Hypothalamus (tissue), 51 donors: ENCODE measurements at places on chromosomes 6 and 20.
A peak's percentile ranks its signal among the peaks of the same experiment; 100 is the strongest.

DNA sequence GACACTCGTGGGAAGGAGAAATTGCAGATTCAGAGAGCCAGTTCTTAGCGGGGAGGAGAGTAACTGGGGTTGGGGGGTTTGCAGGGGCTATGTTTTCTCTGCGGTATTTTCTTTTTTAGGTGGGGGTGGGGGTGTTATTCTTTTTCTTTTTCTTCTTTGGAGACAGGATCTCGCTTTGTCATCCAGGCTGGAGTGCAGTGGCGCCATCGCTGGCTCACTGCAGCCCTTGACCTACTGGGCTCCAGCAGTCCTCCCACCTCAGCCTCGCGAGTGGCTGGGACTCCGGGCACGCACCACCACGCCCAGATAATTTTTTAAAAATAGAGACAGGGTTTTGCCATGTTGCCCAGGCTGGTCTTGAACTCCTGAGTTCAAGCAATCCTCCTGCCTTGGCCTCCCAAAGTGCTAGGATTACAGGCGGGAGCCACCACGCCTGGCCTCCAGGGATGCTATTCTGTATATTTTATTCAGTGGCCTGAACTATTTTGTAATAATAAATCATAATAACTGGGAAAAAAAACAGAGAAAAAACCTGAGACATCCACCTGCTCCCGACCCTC is 57.3 kb downstream of the UBE2V1 start:
- DNase-seq = no peak

DNA sequence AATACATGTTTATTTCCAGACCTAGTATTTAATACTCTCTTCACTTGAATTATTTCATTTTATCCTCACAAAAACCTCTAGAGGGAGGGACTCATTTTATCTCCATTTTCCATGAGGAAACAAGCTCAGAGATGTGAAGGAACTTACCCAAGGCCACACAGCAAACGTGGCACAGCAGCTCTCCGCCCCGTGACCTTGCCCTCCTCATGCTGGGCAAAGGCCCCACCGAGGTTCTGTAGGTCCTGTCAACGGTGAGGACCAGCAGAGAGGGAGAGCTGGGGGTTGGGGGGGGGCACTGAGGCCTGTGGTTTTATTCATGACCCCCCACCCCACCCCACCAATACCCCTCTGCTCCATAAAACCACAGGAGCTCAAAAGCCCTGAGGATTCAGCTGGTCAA is 40.9 kb upstream of the TLDC2 start:
- no peak for DNase-seq

GRCh38 chr6:32147401-32148132 is 4.2 kb downstream of the PRRT1 start:
- DNase-seq = no peak

DNA sequence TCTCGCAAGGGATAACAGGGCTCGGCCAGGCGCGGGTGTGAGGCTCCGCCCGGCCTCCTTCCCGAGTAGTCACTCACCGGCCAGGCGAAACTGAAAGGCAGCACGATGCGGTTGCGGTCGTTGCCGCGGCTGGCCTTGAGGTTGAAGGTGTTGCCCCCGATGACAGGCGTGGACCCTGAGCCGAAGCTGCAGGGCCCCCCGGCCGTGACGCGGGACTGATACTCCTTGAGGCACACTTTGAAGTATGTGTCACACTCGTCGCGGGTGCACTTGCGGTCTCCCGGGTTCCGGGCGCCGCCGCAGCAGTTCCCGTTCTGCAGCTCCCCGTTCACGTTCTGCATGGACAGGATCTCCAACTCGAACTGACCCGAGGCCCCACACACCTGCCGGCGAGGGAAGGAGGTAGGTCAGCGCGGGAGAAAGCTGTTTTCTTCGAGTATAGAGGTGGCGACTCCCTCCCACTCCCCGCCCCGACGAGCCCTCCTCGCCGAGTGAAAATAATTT is 1.1 kb downstream of the JAG1 start:
- no peak for DNase-seq

- no peak for DNase-seq
Observed at GRCh38 chr6:159713984-159714383, 13.3 kb upstream of the WTAP start.

DNA sequence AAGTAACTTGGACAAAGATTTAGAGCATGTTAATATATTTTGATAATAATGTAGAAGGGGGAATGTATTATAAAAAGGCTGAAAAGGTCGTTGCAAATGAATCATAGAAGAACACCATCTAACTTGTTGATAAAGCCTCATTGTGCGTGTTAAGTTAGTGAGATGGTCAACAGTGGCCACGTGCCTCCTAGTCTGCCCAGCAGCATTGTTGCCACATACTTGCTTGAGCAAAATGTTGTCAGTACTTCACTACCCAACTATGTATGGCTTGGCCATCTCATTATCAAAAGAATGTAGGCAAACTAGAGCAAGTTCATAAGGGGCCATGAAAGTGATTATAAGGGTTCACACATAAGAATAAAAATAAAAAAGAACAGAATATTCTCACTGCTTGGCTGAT is 84.6 kb downstream of the PHACTR1 start:
- no peak for DNase-seq

DNA sequence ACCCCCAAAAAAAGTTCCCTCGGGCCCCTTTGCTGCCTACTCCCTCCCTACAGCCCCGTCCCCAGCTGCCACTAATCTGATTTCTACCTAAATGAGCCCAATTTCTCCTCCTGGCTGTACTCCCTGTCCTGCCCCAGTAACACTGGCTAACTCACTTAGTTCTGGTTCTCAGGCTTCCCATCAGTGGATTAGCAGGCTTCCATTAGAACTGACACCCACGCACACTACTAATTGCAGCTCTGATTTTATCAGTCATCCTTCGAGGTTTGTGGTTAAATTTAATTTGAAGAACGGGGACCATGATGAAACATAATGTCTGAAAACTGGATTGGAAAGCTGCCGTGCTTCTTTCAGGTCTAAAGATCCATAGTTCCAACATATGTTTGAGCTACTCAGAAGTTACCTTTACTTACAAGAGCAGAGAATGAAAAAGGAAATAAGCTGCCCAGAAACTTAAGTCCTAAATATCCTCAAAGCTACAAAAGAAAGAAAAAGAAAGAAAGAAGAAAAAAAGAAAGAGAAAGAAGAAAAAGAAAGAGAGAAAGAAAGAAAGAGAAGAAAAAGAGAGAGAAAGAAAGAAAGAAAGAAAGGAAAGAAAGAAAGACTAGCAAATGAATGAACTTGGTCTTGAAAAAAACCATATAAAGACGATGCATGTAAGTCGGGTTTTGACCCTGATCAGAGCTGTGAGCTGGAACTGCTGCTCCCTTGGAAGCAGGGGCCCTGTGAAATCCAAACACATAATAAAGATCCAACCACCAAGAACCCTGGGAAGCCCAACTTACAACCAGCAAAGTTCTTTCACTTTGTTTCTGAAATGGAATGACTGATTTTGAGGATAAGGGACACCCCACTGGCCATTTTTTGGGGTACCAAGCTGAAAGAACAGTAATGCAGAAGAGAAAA is 51.7 kb downstream of the CNKSR3 start:
- no peak for DNase-seq

DNA sequence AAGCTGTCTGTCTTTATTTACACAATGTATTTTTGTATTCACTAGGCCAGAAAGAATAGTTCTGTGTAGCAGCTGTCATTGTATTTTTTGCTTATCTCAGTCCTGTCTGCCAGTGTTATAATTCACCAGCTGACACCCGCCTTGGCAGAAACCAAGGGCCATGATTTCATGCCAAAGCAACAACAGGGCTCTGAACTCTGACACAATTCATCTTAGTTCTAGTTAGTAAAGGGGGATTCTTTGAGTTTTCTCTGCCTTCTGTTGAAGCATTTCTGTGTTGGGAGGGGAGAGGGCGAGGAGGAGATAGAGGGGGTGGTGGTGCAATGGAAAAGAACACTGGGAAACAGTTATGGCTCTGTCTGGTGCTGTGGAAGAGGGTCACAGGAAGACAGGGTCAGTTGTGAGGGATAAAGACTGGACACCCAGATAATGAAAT is 684.6 kb upstream of the MARCKS start:
- peak; percentile 58 for DNase-seq

DNA sequence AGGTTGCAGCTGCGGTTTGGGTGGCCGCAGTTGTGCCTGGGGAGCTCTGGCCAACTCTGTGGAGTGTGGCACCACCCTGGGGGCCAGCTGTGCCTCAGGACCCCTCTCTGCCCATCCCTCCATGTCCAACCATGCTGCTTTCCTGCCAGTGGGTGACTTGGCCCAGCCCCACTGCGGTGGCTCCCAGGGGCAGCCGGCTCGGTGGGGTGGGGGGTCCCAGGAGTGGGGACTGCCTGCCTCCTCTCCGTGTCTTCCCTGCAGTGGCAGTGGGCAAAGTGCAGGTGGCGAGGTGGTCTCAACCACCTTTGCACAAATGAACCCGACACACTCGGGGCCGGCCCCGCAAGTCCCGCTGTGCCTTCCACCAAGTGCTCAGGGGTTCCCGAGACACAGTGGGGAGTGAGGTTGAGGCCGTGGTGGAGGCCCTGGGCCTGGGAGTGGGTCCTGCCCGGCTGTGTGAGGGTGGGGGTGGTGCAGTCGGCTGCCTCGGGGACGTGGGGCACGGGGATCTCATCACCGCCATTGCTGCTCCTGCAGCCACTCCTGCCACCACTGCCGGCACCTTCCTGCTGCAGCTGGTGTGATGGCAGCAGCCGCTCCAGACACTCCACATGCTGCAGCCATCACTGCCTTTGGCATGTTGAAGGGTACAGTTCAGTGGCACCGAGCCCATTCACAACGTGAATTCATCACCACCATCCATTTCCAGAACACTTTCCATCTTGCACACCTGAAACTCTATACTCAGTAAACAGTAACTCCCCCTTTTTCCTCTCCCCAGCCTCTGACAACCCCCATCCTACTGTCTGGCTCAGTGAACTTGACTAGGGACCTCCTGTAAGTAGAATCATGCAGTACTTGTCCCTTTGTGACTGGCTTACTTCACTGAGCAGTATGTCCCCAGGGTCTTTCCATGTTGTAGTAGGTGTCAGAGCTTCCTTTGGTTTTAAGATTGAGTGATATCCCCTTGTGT is 10.7 kb upstream of the SLCO4A1 start:
- no peak for DNase-seq

- peak; percentile 21 for DNase-seq
Observed at GRCh38 chr20:44247131-44247571, at the start of gene GDAP1L1. Gene GDAP1L1, plus strand, starts transcription at chr20:44247308. Its CDS starts 27 bp downstream, at chr20:44247335.

- no peak for DNase-seq
Observed at GRCh38 chr6:112291161-112291762, 36.9 kb upstream of the LAMA4 start.

DNA sequence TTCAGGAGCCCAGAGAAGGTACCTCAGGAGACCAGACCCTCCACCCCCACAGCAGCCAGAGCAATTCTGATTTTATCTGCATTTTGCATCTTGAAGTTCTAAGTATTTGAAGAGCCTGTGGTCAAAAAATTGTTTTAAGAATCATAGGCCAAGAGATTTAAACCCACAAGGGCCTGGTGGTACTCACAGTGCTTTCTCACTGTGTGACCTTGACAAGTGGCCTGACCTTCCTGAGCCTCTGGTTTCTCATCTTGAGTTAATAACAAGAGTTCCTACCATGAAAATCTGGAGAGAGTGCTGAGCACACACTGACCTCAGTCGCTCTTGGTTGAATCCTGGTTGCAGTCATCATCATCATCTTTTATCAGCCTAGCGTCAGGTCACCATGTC is 45.4 kb upstream of the ID1 start:
- no peak for DNase-seq

- no peak for DNase-seq
Observed at GRCh38 chr6:103277936-103278335, 1581.8 kb downstream of the HACE1 start.

DNA sequence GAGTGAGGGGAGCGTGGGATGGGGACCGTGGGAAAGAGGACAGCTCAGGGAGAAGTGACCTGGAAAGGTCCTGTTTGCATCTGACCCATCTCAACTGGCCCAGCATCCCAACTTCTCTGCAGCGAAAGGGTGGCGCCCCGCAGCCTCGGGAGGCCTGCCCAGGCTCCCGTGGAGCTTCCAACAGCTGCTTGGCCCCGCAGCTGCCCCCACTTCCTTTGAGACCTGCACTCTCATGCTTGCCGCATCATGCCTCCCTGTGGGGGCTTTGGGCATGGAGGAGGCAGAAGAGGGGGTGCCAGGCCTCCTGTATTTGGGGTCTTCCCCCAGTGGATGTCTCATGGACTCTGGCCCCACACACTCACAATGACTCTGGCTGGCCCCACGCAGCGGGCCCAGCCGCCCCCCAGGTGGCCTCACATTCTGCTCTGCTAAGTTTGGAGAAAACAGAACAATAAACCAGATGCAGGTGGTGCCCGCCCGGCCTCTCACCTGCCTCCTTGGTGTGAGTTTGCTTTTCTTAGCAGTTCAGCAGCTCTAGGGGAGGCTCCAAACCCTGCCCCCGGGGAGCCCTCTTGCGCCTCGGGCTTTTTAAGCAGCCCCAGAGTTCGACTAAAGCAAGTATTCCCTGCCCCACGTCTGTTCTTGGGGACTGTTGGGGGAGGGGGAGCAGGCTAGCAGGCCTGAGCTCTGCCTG is 40.7 kb downstream of the CPXM1 start:
- no peak for DNase-seq

DNA sequence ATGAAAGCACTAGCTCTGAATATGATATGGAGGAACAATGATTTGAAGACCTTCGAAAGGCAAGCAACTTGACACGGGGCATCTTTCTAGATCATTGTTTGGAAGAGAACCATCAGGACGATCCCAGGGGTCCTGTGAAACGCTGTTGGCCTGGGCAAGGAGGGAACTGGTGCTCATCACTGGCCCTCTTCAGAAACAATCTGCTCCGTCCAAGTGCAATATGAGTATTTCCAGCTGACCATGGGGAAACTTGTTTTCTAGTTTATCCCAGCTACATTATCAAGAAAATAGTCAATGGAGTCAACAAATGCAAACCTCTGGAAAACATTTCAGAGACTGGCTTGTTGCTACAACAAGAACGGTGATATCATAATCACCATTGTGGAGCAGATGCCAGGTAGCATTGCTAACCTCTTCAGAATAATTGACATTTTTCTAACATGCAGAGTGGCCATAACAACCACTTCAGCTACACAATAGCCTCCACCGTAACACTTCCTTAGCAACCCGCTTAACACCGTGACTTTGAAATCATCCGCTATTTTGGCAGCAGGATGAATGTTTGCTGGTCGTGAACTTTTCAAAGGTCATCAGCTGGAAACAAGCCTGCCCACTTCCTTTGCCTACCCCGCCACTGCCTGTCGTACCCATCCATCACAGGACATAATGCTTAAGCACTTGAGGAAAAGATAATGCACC is 112.0 kb upstream of the PDE10A start:
- no peak for DNase-seq

DNA sequence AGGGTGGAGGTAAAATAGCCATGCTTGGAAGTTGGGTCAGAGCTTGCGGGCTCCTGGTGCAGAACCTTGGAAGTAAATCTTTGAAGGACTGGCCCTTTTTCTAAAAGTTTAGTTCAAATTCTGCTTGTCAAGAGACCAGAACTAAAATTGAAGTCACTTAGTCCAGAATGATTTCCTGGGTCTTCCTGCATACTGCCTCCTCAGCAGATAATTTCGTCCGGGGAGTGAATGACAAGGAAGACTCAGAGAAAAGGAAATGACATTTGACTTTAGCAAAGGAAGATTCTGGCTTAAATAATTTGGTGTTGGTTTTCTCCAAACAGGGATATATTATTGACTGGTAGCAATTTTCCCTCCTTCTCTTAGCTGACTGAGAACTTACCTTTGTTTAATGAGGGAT is 1.2 kb downstream of the TM9SF4 start:
- DNase-seq = no peak

- DNase-seq = no peak
Observed at GRCh38 chr6:142822383-142822782, 122.6 kb downstream of the HIVEP2 start.
